ENCODE measurements at places on chromosomes 7 and 10.
A peak's percentile ranks its signal among the peaks of the same experiment; 100 is the strongest.

GRCh38 chr10:123896246-123896927 is 4.8 kb upstream of the CPXM2 start:
- DNase-seq, result no peak

DNA sequence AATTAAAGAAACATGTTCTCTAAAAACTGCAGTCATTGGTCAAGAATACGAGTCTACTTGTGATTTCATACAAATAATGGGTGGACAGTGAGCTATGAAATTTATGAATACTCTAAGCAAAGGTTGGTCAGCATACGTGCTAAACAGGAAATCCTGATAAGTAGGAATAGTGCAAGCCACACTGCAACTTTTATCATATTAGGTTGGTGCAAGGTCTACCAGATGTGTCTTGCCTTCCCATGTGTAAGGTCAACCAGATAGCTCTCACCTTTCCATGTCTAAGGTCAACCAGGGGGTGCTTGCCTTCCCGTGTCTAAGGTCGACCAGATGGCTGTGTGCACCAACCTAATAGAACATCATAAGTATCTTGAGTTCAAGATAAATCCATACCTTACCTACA is 2.0 kb upstream of the ITGB1 start:
- DNase-seq, result no peak

- DNase-seq, result no peak
Measured at GRCh38 chr10:21172930-21173801, 276.1 kb upstream of the NEBL start.

DNA sequence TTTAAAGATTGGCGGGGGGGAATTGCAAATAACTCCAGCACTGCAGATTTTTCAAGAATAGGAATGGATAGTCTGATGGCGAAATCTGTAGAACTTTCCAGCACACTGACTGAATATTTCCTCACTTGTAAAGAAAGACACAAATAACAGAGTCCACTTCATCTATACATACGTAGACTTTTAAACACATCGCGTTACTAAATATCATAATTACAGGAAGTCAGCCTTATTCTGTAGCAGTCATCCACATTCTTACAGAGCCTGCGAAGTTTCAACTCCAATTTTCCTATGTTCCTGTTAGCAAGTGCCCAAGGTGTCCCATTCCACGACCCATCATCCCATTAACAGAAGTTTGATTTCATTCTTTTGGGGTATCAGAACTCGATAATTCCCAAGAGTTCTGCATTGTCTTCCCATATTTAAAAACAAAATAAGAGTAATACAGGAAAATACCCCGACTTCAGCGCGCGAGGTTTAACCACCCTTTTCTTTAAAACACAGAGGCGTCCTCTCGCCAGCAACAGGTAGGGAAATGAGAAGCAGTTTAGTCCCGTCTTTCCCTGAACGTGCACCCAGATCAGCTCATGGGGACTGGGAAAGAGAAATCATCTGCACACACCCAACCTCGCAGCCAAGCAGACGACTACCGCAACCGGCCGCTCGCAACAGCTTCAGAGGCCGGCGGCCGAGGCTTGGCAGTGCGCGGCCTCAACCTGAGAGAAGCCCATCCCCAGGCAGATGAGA is 880 bp downstream of the HERC4 start:
- no peak for DNase-seq

DNA sequence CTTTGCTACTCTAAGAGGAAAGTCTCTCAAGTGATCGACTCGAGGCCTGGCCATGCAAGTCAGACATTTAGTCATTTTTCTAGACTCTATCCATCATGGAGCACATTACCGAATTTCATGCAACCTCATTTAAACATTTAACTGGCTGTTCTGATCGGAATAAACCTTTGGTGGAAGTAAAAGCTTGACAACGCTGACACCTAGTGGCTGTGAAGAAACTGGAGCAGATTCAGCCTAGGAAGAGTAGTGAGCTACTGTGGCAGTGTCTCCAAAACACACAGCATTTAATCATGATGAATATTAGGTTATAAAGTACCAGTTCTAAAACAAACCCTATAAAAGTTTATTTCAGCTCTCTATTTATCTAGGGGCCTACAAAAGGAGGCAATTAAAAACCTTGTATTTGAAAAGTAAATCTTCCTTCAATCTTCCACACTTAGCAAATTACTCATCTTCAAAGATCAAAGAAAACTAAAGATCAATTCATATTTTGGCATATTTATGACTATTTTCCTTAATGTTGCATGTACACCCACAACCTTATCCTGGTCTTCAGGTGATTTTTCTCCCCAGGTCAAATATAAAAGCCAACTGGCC is 175.0 kb downstream of the CTNNA3 start:
- DNase-seq, result peak; percentile 62

DNA sequence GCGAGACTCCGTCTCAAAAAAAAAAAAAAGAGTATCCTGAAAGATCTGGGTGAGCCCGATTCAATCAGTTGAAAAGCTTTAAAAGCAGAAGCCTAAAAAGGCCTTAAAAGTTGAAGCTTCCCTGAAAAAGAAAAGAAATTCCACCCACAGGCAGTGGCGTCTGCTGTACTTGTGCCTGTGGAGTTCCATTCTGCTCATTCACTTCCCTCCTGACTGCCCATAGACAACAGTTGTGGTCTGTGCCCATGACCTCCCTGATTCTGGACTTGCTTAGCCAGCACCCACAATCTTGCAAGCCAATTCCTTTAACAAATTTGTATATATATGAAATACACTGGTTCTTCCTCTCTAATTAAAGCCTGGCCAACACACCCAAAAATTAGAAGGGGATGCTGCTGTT is 141.7 kb downstream of the DLG5 start:
- DNase-seq, result no peak

DNA sequence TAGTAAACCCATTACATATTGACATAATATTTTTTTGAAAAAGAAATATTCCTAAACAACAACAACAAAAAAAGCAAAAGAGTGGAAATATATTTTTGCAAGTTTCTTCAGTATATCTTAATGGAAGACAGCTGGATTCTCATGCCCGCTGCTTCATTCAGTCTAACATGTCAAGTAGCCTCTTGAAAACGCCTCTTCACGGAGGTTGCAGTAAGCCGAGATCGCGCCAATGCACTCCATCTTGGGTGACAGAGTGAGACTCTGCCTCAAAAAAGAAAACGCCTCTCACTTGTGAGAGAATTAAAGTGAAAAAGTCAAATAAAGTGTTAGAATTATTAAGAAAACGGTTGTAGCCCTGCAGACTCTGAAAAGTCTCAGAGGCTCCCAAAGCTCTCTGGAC is 1.3 kb downstream of the CUTC start:
- no peak for DNase-seq

- DNase-seq, result peak; percentile 83
Measured at GRCh38 chr7:84194484-84195271, at the start of gene SEMA3A. Gene SEMA3A, minus strand, starts transcription at chr7:84194789. Its CDS starts 203 bp downstream, at chr7:84194586.

GRCh38 chr7:123738356-123738755 is 10.4 kb downstream of the WASL start:
- no peak for DNase-seq

DNA sequence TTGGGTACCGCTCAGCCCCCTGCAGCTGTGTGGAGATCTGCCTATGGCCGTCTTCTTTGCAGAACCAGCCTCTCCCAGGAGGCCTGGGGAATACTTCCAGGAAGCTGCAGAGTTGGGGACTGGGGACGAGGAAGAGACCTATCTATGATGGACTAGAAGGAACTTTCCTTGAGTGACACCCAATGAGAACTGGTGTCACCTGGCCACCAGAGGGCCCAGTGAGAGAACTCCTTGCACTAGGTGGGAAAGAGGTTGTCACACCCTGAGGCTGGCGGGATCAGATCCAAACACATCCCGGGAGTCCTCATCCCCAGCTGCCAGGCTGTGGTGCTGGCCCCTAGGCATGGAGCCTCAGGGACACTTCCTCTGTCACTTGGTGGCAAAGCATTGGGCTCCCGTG is 4.9 kb upstream of the GRID2IP start:
- no peak for DNase-seq

GRCh38 chr7:101816595-101817470 is 593 bp upstream of the CUX1 start:
- peak; percentile 36 for DNase-seq

- DNase-seq, result peak; percentile 9
Measured at GRCh38 chr7:114530057-114530611, 115.5 kb downstream of the FOXP2 start.

Data from NCI-H460 (cell line).